ENCODE measurements at places on chromosomes 11 and 22.

DNA sequence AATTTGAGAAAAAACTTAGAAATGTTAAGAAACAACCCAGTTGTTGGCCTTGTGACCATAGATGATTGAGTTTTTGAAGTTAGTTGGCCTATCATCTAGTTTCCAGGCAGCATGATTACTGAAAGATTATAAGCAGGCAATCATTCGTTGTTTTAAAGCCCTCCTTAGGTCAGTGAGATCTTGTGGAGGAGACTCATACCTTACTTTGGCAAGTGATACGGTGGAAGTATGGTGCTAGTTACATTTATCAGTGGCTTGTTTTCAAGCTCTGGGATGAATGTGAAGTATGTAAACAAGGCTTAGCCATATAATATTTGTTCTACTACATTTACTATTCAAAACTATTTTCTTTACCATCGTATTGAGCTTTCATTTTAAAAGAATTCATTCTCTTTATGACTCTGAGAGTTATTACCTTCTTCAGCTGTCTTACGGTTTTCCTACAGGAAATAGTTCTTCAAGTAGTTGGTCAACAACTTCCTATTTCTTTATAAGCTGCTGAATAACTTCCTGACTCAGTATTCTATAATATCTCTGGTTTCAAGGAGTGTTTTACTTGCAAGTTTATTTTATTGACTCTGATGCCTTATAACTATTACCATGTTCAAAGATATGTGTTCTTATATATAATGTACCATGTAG is 7.3 kb downstream of the YAP1 start:
- DNase-seq: no peak

- DNase-seq: no peak
Observed at GRCh38 chr22:21013657-21014201, 1.2 kb upstream of the P2RX6 start.

DNA sequence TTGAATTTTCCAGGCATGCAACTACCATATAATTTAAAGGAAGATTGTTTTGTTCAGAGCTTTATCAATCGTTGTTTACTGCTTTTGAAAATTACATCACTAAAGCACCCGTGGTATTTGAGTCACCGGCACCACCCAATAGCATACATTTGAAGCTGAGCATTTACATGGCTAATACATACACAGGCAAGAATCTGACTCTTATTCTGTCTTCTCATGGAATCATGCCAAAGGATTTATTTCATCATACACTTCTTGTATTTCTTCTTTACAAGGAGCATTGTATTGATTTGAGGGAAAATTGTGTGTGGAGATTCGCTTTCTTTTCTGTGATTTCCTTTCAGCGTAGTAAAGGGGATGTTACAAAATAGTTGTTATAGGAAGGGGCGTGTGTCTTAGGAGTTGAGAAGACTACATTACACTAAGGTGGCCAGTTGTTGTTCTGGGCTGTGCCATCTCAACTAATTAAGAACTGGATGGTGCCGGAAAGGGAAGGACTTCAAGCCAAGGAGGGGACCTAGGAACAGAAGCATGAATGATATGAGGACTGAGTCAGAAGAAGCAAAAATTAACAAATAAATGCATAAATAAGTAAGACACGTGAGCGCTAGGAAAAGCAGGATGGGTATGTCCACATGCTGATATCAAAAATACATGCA is 12.9 kb upstream of the CD3E start:
- peak; percentile 89 for DNase-seq

- no peak for DNase-seq
Observed at GRCh38 chr22:24105631-24106030, 75.7 kb upstream of the SUSD2 start.

- peak; percentile 99 for DNase-seq
Observed at GRCh38 chr11:66545701-66546367, at the start of gene ZDHHC24. ZDHHC24 (minus strand) TSS chr11:66546048; CDS start chr11:66546003, 45 bp downstream.

- DNase-seq: no peak
Observed at GRCh38 chr22:37514526-37515051, 4.6 kb downstream of the CARD10 start.

- no peak for DNase-seq
Observed at GRCh38 chr22:32674925-32675825, 126.3 kb upstream of the TIMP3 start.

DNA sequence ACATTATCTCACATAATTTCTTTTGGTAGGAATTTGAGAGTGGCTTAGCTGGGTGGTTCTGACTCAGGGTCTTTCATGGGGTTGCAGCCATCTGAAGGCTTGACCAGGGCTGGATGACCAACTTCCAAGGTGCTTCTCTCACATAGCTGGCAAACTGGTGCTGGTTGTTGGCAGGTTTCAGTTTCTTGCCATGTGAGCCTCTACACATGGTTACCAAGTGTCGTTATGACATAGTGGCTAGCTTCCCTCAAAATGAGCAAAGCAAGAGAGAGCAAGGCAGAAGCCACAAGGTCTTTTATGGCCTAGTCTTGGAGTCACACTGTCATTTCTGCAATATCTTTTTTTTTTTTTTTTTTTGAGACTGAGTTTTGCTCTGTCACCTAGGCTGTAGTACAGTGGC is 4.2 kb upstream of the TFIP11 start:
- no peak for DNase-seq

GRCh38 chr11:103537904-103538502 is 428.8 kb downstream of the DYNC2H1 start:
- DNase-seq: no peak

DNA sequence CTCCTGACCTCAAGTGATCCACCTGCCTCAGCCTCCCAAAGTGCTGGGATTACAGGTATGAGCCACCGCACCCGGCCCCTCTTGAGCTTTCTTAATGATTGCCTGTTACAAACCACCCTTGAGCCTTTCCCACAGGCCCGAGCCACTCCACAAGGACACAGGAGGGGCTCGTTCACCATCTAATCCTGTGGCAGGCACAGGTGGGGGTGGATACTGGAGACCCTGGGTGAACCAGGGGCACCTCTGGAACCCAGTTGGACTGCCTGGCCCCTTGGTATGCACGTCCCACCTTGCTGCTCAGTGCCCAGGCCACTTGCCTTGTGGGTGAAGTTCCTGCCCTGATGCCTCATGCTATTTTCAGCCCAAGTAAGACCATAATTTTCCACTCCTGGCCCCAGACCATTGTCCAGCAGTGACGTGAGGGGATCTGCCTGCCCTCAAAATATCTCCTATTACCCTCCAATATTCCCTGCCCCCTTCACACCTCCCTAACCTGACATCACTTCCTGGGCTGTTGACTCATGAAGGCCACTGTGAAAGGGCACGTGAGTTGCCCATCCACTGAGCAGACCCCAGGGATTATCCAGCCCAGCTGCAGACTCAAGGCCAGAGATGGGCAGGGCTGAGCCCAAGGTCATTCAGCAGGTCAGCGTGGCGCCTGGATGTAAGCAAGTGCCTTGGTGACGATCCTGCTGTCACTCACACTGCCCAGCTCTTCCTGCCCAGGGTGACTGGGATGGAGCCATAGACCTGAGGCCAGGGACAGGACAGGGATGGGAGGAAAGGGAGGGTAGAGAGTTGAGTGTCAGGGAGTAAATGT is 19.6 kb downstream of the P2RY2 start:
- no peak for DNase-seq

GRCh38 chr11:70729949-70730348 is 331.6 kb downstream of the CTTN start:
- no peak for DNase-seq

GRCh38 chr11:494761-495536 is 12.1 kb downstream of the RNH1 start:
- no peak for DNase-seq

- peak; percentile 31 for DNase-seq
Observed at GRCh38 chr11:14308114-14308896, 50.7 kb downstream of the RRAS2 start.

GRCh38 chr22:20253161-20253560 is 15.0 kb downstream of the RTN4R start:
- DNase-seq: no peak

DNA sequence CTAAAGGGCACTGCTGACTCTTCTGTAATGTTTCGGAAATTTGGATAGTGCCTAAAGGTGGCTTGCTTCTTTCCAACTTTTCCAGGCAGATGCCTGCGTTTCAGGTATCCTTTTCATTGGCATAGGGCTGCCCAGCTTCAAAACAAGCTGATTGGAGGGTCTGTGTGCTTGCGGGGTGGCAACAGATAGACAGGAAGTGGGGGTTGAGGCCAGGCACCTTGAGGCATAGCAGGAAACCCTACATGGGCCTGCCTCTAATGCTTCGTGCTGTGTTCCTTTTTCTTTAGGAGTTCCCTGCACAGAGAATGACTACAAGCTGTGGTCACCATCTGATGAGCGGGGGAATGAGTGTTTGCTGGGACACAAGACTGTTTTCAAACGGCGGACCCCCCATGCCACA is 92.2 kb upstream of the SORL1-AS1 start:
- no peak for DNase-seq

GRCh38 chr11:73308961-73309919 is 1.2 kb downstream of the ARHGEF17 start:
- peak; percentile 68 for DNase-seq

DNA sequence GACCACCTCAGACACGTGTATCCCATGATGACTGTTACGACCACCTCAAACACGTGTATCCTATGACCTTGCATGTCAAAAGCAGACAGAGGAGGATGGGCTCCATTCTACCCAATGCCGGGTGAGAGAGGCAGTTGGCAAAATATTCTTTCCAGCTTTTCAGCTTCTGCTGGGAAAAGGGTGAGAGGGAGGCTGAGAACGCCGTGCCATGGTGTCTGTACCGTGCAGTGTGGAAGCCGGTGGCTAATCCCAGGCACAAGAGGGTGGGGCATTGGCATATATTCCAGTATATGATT is 1478.4 kb downstream of the TBC1D22A start:
- DNase-seq: no peak

Data from inflammatory macrophage treated with lipopolysaccharide for 4 hours (primary cell).